ENCODE measurements at places on chromosomes 4 and X. TPM values are rescaled to one million over a fixed set of nuclear protein-coding genes. Genes with fewer than 3 reads are reported as not detected.
A peak's percentile ranks its signal among the peaks of the same experiment; 100 is the strongest.

GRCh38 chrX:47143894-47144625 lies 442 bp downstream of the NDUFB11 start:
- peak; percentile 53 for DNase-seq

DNA sequence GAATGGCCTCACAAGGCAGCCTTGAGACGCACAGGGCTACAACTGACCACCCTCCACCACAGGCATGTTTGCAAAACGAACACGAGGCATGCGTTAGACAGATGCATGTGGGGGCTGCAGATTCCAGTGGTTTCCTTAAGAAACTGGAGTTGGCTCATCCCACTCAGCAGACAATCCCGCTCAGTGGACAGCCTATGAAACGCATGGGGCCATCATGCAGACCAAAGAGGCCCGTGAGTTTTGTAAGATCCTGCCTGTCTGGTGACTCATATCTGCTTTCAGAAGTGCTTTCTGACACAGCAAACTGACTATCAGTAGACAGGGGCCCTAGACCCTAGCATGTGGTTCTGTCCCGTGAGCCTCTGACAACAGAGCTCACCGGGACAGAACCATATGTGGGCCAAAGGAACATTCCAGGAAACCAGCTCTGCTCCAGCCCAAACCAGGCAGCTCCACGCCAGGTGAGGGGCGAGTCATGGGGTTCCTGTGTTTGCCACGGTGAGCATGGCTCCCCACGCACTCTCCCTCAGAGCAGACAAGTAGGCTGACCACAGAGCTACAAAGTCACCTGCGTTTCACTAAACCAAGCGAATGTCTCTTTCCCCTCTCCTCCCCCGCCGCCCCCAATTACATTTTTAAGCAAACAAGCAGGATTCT lies 74.4 kb downstream of the MTMR1 start:
- peak; percentile 96 for DNase-seq

GRCh38 chr4:89069481-89069880 lies 12.5 kb upstream of the FAM13A start:
- DNase-seq = no peak

DNA sequence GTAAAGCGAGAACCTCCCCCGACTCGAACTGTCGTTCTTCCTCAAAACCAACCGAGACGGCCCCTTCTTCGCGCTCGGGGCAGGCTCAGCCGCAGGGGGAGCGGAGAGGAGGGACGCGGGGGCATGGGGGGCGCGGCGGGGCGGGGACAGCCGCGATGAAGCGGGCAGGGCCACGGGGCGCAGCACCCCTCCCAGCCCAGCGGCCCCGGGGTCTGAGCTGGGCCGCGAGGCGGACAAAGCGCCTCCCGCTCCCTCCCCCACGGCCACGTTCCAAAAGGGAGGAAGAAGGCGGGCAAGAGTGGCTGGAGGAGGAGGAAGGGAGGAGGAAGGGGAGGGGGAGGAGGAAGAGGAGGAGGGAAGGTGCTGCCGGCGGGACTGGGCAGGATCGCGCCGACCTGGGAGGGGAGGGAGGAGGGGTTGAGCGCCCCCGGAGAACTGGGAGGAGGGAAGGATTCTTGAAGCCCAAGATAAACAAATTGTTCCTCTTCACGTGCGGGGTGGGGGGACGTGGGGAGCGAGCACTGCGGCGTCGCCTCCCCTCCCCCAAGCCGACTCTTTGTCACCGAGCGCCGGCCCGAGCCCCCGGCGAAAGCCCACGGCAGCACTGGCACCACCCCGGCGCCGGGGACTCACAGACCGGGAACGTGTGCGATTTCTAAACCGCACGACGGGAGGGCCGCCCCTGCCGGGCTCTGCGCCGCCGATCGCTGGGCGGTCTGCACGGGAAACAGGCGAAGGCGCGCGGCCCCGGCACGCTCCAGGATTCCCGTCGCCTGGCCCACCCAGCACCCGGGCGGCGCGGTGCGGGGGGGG lies 2.9 kb downstream of the MAML3 start:
- DNase-seq = peak; percentile 95

The ANXA3 gene
- 27.4 TPM for total RNA-seq

The ALB gene
- total RNA-seq = not detected

The RAB40AL gene
- total RNA-seq = 0.43 TPM

The LIMCH1 gene
- 8.4 TPM for total RNA-seq

The DCAF4L1 gene
- total RNA-seq = under 0.01 TPM

Measured in fibroblast of villous mesenchyme (primary cell).